Hematopoietic multipotent progenitor cell treated with erythropoietin and hydrocortisone succinate and interleukin-3 and kit ligand, for 6 days (in vitro differentiated cells): ENCODE measurements at places on chromosomes 1 and 21.

DNA sequence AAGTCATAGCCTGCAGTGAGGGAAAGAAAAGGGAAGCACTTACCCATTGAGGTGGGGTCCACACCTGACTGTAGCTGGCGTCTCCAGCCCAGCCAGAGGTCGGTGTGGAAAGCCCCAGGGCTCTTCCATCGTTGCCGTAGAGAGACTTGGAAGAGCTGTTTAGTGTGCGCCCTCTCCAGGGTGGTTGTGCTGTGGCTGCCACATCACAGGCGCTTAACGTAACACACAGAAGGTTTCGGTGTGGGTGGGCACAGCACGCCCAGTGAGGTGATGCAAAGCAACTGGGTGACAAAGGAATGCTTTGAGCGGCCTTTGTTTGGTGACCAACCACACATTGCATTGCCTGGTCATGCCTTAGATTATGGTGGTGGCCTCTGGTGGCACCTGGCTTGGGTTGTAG is 36.8 kb upstream of the KIF1B start:
- DNase-seq = no peak

DNA sequence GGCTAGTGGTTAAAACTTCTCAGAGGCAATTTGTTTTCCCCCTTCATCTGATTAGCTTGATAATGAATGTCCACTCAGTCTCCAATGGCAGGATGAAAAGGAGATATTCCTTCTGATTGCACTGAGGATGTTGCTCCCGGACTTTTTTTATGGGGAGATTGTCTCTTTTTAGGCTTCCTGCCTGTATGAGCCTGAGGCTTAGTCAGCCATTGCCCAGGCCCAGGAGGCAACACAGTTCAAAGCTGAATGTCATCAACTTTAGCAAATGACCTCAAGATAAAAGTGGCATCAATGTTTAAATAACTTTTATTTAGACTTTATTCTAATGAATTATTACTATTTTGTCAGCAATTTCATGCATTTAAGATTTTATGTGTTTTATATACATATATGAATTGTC is 162.9 kb upstream of the PTBP2 start:
- no peak for DNase-seq

DNA sequence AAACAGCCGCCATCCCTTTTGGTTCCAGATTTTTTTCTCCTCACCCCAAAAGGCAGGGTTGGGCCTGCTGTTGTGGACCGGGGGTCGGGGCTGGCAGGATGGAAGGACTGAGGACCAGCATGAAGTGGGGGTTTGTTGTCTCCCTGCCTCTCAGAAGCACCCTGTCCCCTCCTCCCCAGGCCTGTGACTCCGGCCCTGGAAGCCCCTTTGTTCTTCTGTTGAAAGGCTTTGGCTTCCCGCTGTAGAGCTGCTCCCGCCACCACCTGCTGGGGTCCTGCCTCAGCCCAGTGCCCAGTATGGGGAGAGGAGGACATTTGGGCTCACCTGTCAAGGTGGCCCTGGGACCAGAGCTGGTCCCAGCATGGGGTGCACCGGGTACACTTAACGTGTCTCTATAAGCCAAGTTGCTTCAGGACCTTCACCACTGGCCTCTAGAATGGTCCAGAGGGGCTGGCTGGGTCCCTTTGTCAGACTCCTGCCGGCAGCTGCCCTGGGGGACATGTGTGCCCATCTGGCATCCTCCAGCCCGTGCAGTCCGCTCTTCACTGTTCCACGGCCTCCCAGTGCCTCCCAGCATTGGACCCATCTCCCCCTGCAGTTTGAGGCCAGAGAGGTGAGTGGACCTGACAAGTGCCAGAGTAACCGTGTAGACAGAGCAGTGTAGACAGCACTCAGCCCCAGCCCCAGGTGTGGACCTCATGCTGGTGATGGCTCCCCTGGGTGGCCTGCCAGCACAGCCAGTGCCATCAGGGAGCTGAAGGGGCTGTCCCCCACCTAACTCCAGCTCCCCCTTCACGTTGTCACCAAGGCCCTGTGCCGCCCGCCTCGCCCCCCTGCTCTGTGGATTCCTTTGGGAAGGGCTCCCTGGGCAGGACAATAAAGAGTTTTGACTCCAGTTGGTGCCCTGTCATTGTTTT is 6.1 kb upstream of the SYTL1 start:
- no peak for DNase-seq

- peak; percentile 53 for DNase-seq
Measured at GRCh38 chr1:156852418-156852874, 6.5 kb downstream of the INSRR start.

GRCh38 chr1:48790397-48790796 is 13.7 kb upstream of the BEND5 start:
- DNase-seq = no peak

- no peak for DNase-seq
Measured at GRCh38 chr21:32816261-32816660, 44.7 kb upstream of the PAXBP1 start.

- DNase-seq = peak; percentile 91
Measured at GRCh38 chr1:110916669-110917306, 43.8 kb downstream of the CD53 start.

GRCh38 chr1:107449326-107449725 is 308.5 kb downstream of the NTNG1 start:
- no peak for DNase-seq

GRCh38 chr21:18499761-18500376 is 96.3 kb upstream of the TMPRSS15 start:
- DNase-seq = peak; percentile 74

GRCh38 chr21:19322360-19322759 is 918.8 kb upstream of the TMPRSS15 start:
- DNase-seq = peak; percentile 20

DNA sequence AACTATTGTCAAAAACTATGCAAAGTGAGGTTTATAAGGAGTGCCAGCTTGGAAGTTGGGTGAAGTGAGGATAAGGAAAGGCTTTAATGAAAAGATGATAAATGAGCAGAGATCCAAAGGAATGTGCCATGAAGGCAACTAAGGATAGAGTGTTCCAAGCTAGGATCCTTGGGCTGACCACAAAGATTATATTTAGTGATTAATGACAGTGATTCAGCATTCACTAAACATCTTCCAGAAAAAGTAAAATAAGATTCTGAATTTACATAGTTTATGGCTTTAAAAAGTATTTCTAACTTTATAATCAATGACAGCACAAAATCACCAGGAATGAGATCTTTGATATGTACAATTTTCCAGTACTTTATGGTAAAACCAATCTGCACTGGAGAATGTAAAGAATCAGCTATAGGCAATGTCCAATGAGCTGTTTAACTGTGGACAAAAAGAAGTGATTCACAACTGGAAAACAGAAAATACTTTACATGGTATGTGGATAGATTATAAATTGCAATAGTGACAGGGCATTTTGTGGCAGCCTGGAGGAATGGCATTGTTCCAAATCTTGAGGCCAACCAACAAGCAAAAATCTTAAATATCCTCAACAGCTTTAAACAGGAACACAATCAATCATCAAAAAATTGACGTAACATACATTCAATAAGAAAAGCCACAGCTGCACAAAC is 91.2 kb upstream of the KCTD3 start:
- no peak for DNase-seq

DNA sequence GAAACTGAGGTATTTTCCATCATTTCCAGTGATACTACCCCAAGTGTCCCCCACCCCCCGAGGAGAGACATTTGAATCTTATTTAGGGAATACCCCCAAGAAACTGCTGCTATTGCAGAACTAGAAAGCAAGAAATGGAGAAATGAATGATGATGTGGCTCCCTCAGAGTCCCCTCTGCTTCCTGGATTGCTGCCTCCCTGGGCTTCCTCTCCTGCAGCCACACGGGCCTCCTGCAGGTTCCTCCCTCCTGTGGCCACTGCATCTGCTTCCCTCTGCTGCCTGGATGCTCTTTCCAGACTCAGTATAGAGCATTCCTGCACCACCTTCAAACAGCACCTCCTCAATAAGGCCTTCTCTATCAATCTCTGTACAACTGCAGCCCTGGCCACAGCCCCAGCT is 69.3 kb downstream of the SLC25A24 start:
- no peak for DNase-seq

DNA sequence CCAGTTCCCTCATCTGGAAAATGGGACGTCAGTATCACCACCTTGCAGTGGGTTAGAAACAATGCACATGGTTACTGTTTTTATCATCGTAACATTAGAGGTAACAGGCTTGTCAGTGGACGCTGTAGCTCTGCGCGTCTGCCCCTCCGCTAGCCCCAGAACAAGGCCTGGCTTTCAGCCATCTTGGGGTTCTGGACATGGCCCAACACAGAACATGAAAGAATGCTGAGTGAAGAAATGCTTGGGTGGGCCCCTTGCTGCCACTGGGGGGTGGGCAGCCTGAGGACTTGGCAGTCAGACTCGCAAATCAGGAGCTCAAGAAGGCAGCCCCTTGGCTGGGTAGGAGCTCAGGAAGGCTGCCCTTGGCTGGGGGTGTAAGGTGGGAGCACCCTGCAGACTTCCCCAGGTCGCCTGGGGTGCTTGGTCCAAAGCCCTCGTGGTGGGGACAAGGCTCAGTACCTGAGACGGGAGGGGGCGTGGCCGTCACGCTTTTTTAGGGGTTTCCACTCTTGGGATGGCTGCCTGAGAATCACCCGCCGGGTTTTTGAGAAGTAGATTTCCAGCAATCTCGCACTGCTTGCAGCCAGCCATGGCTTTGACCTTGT is 51.7 kb downstream of the SLC37A1 start:
- DNase-seq = no peak

- peak; percentile 39 for DNase-seq
Measured at GRCh38 chr1:180213401-180214170, 16.5 kb upstream of the LHX4 start.

DNA sequence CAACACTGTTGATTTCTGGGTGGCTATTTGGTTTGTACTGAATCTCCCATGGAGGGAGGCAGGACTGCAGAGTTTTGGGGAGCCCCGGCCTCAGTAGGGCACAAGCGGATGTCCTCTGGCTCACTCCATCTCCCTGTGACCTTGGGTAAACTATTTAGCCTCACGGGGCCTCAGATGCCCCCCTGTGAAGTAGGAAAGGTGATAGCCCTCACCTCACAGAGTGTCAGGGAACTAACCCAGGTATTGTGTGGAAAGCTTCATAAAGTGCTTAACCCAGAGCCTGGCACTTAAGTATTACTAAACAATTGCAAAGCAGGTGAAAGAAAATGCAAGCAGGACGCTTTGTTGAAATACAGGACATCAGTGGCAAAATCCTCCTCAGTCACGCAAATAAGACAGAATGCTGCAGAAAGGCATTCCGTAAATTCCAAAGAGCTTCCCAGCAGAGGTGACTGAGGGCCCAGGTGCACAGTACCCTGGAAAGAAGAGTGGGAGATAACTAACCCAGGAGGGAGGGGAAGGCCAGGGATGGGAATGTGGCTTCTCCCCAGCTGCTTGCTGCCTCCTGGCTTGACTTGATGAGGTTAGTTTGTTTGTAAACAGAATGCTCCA is 436.3 kb downstream of the PRDM2 start:
- no peak for DNase-seq

- no peak for DNase-seq
Measured at GRCh38 chr1:178335426-178335825, 161.3 kb downstream of the CLEC20A start.

- DNase-seq = no peak
Measured at GRCh38 chr1:171530676-171531075, 45.3 kb downstream of the PRRC2C start.

DNA sequence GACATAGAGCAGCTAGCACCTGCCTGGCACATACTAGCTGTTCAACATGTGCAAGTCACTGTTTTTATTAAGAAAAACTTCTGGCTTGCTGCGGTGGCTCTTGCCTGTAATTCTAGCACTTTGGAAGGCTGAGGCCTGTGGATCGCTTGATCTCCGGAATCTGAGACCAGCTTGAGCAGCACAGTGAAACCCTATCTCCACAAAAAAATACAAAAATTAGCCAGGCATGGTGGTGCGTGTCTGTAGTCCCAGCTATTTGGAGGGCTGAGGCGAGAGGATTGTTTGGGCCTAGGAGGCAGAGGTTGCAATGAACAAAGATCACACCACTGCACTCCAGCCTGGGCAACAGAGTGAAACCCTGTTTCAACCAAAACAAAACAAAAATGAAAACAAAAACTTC is 27.7 kb upstream of the C8B start:
- DNase-seq = no peak

DNA sequence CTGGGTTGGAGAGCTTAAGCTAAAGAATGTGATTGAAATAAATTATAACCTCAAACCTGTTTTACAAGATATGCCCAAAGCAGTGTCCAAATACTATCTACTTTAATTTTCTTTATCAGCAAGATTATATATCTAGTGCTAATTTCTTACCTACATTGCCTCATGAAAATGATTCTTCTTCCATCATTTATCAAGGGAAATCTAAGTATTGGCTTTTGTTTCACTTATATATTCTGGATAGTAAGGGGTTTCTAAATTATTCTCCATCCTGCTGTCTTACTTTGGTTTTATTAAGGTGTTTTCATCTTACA is 81.2 kb downstream of the PHTF1 start:
- DNase-seq = no peak

GRCh38 chr1:164767752-164768402 is 208.9 kb downstream of the PBX1 start:
- no peak for DNase-seq

DNA sequence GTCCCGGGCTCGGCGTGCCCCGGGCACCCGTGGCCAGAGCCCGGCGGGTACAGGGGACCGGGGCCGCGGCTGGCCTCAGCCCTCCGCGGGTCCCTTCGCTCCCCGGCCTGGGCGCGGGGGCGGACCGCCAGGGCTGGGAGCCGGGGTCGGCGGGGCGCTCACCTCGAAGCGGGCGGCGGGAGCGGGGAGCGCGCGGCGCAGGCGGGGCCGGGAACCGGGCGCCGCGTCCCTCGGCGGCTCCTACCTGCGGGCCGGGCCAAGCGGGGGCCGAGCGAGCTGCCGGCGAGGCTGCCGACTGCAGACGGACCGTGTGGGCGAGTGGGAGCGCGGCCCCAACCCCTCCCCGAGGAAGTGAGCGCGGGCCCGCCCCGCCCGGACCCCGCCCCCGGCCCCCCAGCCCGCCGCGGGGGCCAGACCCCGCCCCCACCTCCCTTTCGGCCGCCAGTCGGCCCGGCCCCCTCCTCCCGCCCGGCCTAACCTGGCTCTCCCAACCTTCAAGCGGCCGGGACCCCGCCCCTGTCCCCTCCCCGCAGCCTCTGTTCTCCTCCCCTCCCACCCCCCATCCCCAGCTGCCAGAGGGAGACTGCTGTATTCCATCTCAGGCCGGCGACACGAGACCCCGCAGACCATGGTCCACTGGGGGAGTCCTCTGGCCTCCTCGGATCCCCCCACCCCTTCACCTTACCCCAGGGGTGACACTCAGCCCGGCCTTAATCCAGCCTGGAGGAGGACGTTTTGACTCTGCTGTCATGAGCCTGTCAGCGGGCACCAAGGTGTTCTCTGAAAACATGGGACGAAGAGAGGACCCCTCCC is at the start of gene FHL3:
TSS of gene FHL3 (minus strand) at position 320 of the 813 bp plus-strand sequence. CDS start 6,102 bp downstream, outside the sequence.
- peak; percentile 87 for DNase-seq
